Upper lobe of left lung (tissue), 6 donors: ENCODE measurements at places on chromosomes 13 and 19.

DNA sequence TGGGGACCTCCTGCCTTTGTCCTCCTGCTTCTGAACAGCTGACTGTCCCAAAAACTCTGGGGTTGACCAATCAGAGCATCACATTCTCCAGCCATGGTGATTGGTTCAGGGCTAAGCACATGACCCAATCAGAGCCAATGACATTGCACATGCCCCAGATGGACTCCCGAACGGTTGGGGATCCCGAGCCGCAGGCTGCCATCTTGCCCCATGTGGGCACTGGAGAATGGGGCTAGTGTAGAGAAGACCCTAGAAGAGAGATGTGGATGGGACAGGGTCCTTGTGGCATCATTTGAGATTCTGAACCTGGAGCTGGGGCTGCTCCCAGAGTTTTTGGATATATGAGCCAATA lies 31.3 kb upstream of the PEPD start:
- DNase-seq, result no peak

- DNase-seq, result no peak
These were observed 53.0 kb upstream of the ZNF254 start for GRCh38 chr19:24033963-24034342.

GRCh38 chr13:52830946-52831345 lies 17.5 kb downstream of the PCDH8 start:
- no peak for DNase-seq

GRCh38 chr13:31756346-31756745 lies 17.0 kb downstream of the RXFP2 start:
- DNase-seq, result no peak

DNA sequence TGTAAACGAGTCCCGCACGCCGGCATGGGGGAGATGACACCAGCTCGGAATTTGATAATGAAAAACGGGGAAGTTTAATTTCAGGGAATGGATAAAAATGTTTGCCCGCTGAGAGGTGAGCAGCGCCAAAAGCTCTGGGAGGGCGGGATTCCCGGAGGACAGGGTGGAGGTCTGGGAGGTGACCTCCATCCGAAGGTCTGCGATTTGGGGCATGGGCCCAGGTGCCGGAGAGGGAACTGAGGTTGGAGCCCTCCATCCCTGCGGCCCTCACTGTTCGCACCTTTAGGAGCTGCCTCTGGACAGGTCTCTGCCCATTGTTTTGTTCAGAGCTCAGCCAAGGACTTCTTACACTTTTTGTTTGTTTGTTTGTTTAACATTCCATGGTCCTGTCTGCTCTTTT lies 129.8 kb downstream of the URI1 start:
- DNase-seq, result no peak

DNA sequence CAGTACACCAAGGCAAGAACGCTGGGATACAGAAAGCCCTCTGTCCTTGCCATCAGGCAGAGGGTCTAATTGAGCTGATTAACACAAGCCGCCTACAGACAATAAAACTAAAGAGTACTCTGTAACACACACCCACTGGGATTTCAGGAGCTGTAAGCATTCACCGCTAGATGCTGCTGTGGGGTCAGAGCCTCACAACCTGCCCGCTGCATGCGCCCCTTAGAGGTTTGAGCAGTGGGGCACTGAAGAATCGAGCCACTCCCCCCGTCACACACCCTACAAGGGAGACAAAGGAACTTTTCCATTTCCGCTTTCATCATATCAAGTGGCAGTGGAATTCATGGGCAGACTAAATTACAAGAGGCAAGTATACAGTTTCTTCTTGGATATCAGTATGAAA lies 1080.6 kb downstream of the PCDH17 start:
- no peak for DNase-seq

- DNase-seq, result peak; percentile 54
These were observed 3.0 kb downstream of the ZC3H4 start for GRCh38 chr19:47110521-47111005.

DNA sequence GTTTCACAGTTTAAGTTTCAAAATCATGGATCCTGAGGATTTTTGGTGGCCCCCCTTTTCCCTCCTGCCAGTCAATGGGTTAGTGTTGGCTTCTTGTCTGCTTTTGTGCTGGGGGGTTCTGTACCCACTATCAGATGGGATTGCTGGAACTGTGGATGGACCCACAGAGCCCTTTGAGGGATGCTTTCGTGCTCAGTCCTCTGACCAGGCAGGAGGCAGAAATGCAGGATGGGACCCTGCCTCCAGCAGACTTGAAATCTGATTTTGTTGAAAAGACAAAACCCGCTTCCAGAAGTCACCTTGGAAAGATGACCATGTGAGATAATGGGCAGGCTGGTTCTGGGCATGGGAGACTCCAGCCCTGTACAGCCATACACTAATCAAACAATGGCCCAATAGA lies 408.9 kb downstream of the ZNF536 start:
- no peak for DNase-seq

- no peak for DNase-seq
These were observed 134.6 kb downstream of the KATNAL1 start for GRCh38 chr13:30172593-30173302.

DNA sequence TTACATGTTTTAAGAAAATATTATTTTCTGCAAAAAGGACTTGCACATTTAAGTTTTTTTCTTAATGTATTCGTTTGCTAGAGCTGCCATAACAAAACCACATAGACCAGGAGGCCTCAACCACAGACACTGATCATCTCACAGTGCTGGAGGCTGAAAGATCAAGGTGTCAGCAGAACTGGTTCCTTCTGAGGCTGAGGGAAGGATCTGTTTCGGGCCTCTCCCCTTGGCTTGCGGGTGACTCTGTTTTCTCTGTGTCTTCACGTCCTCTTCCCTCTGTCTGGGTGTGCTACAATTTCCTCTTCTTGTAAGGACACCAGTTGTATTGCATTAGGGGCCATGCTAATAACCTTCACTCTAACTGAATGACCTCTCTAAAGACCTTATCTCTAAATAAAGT lies 364.2 kb downstream of the IRS2 start:
- peak; percentile 37 for DNase-seq

DNA sequence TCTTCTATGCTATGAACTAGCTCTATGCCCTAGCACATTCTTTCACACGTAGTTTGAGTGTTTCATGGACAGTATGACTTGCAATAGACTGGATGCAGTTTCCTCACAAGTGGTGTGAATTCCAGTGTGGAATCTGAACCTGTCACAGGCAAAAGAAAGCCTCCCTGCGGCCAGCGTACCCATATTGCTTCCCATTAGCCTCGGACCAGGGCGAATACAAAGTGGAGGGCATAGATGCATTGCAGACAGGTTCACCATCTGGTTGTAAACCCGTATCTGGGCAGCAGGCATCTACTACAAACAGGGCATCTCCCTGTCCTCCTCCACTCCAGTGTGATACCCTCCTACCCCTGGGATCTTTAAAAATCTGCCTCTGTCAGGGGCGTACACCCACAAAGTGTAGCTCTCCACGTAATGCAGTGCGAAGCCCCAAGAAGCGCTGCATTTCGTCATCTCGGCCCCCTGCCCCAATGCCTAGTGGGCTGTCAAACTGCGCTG lies 1.4 kb upstream of the CIC start:
- DNase-seq, result no peak

DNA sequence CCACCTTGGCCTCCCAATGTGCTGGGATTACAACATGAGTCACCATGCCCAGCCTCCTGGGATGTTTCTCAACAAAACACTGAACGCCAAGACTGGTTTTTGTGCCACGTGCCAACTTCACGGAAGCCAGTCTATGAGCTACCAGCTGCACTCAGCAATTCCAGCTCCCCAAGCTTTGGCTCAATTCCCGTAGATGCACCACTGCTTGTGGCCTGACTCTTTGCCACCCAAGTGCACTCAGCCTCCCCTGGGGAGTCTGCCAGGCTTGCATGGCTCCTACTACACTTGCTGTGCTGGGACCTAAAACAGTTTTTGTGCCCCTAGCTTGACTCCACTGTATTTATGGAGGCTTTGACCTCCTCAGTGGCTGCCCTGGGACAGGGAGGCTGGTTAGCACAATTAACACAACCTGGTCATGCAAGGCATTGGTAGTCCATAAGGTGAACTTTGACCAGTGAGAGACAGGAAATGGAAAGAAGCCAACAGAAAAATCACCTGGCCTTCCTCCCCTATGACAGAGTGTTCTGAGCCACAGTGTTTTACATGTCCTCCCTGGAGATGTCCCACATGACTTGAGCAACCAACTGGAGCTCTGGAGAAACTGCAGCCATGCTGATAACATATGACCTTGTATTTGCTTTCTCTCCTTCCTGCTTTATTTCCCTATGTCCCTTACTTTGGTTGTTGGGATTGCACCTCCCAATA lies 1173.1 kb downstream of the UQCRFS1 start:
- no peak for DNase-seq

DNA sequence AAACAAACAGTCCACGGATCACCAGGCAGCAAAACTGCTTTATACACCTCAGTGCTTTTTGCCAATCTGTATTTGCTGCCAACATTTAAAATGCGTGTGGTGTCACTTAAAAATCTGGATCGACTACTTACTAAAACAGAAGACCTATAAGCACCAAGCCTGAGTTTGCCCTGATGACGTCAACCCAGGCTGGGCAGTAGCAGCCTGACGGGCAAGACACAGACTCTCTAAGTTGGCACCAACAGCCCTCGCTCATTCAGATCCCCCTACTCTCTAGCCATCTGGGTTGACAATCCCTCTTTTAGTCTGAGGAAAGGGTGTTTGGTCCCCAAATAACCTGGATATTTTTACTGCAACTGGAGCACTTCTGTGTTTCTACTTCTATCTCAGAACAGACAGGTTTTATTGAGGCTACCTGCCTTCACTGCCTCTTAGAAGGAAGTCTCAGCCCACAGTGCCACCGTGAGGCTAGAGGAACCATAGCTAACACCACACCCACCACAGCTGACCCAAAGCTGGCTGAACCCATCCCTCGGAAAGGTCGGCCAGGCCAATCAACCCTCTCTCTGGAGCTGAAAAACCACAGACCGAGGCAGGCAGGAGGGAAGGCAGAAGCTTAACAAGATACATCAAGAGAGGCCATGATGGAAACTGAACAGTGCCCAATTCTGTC lies 6.9 kb downstream of the SUGP2 start:
- no peak for DNase-seq

GRCh38 chr13:107252428-107252827 lies 684.5 kb upstream of the ARGLU1 start:
- DNase-seq, result no peak

GRCh38 chr13:57128909-57129308 lies 11.8 kb upstream of the PRR20A start:
- DNase-seq, result no peak

DNA sequence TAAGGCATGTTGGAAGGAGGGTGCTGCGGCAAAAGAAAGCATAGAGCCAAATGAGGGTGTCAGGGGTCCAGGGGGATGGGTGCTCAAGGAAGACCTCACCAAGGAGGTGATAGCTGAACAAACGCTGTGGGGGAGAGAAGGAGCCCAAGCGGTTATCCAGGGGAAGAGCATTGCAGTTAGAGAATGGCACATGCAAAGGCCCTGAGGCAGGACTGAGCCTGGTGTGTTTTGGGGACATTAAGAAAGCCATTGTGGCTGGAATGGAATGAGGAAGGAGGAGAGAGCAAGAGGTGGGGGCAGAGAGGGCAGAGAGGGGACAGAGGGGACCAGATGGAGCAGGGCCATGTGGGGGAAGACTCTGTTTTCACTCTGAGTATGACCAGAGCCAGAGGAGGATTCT lies 6.1 kb upstream of the MYH14 start:
- DNase-seq, result no peak

DNA sequence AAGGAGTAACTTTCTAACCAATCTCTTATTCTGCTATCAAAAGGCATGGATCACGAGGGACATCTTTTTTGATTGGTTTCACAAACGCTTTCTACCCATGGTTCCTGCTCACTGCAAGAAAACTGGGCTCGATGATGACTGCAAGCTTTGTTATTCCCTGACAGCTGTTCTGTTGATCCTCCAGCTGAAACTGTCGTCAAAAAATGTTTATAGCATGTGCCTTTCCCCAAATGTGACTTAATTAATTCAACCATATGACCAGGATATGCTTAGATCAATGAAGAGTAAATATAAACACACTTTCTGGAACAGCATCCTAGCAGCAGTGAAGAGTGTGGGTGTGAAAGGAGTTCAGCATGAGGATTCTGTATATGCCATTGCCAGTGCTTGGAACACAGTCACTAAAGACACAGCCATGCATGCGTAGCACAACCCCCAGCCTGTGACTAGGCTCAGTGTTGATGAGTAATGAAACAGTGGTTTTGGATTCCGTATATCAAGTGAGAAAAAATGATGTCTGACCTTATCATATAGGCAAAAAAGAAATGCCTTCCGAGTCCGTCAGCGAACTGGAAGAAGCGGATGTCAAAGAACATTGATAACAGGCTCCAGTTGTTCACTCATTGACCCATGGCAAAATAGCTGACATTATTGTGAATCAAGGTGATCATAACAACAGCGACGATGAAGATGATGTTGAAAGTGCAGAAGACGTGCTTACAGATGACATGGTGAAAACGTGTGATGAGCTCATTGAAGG lies 347.4 kb downstream of the FGF9 start:
- DNase-seq, result no peak

DNA sequence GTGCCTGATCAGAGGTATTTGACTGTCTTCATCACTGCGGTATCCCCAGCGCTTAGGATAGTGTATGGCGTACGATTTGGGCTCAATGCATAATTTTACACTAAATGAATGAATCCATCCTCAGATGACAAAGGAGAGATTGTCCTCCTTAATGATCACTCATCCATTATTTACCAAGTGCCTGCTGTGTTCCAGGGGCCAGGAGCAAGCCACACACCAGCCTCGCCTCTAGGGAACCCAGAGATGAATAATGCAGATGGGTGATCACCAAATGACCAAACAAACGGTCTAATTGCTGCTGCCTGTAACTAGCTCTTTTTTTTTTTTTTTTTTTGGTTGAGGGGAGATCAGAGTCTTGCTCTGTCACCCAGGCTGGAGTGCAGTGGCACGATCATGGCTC lies 5.9 kb upstream of the GPR32 start:
- DNase-seq, result no peak

- DNase-seq, result peak; percentile 86
These were observed 11.2 kb upstream of the CEACAM21 start for GRCh38 chr19:41564515-41565378.

- DNase-seq, result no peak
These were observed 55.9 kb downstream of the COL4A2 start for GRCh38 chr13:110363010-110363409.

- no peak for DNase-seq
These were observed 1.1 kb downstream of the TNFAIP8L1 start for GRCh38 chr19:4640247-4641000.

GRCh38 chr19:13748169-13748828 lies 16.0 kb upstream of the MRI1 start:
- peak; percentile 30 for DNase-seq
